Hematopoietic multipotent progenitor cell (in vitro differentiated cells): ENCODE measurements at places on chromosomes 16 and 17. TPM values are rescaled to one million over a fixed set of nuclear protein-coding genes. Genes with fewer than 3 reads are reported as not detected.

SLC13A5 gene
- under 0.01 TPM for total RNA-seq

GRCh38 chr17:65041518-65041917 is 15.0 kb downstream of the GNA13 start:
- DNase-seq = no peak

GALR2 gene
- 0.27 TPM for total RNA-seq

- no peak for DNase-seq
These were observed 13.1 kb downstream of the CYB5D2 start for GRCh38 chr17:4155980-4156620.

DNA sequence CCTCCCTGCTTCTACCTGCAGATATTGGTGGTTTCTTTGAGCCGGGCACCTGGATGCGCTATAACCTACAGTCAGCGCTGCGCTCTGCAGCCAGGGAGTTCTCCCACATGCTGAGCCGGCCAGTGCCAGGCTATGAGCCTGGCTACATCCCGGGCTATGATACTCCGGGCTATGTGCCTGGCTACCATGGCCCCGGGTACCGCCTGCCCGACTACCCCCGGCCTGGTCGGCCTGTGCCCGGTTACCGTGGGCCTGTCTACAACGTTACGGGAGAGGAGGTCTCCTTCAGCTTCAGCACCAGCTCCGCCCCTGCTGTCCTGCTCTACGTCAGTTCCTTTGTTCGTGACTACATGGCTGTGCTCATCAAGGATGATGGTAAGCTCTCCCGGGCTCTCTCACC is 13.2 kb downstream of the CNTNAP1 start:
- DNase-seq = no peak

DNA sequence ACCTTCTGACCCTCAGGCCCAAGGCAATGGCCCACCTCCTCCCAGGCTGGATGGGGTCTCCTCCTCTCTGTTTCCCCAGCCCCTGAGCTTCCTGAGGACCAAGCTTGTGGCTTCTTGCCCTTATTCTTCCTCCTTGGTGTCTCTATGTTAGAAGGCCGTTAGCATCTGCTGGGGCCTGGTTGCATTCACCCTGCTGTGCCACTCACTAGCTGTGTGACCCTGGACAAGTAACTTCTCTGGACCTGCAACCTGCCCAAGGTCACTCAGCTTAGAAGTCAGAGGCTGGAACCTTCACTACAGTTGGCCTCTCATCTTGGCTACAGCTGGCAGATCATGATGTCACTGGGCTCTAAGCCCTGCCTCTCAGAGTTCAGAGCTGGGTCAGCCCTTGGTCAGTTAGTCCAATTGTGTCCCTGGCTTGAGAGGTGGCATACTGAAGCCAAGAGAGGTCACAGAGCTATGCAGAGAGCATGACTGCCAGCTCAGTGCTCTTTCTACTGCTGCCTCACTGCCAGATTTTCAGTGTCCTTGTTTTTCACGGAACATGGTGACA is 3.0 kb downstream of the MT2A start:
- no peak for DNase-seq

PRSS22 gene
- not detected for total RNA-seq

DNA sequence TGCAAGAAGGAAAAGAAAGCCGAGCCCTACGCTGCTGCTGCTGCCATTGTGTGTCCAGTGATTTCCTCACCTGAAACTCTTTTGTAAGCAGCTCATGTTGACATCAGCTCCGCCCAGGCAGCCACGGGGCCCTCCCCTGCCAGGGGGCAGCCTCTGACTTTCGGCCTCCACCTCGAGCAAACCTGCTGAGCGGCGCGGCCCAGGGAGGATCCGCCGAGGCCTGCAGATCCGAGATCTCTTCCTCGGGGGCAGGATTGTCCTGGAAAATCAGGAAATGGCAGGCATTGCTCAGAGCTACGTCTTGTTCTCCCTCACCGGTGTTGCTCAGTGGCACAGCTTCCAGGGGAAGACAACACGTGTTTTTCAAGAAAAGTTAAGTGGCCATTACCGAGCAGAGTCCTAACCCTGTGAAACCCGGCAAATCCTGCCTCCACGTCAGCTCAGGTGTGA is 35.6 kb upstream of the ZNF750 start:
- no peak for DNase-seq

DNA sequence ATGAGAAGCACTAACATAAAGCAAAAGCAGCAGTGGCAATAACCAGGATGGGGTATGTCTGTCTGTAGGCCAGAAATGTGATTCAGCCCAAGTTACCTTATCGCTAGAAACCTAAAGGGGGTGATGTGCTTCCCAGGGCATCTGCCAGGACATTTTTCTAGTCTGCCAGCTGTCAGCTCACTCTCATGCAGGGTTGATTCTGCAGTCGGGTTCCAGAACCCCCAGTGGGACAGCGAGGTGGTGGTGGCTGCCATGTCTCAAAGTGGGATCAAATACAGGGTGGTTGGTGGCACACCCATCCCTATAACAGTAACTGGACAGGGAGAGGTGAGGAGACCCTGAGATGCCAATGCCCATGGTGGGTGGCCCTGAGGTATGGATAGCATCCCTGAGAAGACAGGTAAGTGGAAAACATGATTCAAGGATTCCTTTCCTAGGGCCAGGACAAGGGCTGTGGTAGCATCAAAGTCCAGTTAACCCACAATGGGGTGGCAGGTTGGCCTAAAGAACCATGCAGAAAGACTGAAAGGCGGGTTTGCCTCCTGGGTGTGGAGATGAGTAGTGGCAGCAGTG is 84.3 kb downstream of the TNFRSF13B start:
- DNase-seq = no peak

GRCh38 chr17:43434902-43435319 is 36.1 kb downstream of the ARL4D start:
- DNase-seq = no peak

DNA sequence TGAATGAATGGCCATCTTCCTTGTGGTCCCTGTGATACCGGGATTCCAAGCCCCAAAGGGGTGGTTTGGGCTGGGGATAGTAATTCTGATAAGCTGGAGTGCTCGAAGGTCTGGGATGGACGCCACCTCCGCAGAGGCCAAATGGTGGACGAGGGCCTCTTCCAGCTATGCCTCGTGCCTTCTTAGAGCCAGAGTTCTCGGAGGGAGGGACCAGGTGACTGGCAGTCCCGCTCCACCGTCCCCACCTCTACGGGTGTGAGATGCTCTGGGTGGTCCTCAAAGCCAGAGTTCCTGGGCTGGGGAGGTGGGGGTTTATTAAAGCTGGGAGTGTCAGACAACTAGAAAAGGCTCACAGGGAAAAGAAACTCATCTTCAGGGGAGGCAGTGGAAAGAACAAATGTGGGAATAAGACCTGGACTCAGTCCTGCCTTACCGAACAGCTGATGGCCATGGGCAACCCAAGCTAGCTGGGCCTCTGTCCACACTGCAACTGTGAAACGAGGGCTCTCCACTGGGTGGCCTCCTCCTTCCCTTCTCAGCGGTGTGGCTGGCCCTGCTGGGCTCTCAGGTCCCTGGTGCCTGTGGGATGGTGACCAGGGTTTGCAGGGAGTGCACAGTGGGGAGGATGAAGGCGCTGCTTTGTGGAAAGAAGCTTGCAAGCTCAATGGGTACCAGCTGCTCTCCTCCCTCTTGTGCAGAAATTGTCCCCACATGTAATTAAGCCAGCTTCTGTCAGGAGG is 75.2 kb downstream of the N4BP1 start:
- no peak for DNase-seq

DNA sequence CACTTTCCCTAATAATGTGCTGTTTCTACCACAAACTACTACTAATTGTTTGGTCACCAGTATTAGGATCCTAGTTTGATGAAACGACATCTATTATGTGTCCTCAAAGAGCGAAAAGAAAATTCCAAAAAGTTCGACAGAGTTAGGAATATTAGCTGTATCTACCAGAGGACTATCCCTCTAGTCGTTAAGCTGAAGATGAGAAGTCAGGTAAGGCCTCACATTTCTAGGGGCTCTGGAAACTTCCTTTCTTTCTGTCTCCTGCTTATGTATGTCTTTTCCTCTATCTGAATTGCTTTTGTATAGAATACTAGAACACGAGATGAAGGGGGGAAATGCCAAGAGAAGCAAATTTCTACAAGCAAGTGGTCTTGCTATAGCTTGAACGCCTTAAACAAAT is 1.6 kb downstream of the GLG1 start:
- DNase-seq = no peak

DNA sequence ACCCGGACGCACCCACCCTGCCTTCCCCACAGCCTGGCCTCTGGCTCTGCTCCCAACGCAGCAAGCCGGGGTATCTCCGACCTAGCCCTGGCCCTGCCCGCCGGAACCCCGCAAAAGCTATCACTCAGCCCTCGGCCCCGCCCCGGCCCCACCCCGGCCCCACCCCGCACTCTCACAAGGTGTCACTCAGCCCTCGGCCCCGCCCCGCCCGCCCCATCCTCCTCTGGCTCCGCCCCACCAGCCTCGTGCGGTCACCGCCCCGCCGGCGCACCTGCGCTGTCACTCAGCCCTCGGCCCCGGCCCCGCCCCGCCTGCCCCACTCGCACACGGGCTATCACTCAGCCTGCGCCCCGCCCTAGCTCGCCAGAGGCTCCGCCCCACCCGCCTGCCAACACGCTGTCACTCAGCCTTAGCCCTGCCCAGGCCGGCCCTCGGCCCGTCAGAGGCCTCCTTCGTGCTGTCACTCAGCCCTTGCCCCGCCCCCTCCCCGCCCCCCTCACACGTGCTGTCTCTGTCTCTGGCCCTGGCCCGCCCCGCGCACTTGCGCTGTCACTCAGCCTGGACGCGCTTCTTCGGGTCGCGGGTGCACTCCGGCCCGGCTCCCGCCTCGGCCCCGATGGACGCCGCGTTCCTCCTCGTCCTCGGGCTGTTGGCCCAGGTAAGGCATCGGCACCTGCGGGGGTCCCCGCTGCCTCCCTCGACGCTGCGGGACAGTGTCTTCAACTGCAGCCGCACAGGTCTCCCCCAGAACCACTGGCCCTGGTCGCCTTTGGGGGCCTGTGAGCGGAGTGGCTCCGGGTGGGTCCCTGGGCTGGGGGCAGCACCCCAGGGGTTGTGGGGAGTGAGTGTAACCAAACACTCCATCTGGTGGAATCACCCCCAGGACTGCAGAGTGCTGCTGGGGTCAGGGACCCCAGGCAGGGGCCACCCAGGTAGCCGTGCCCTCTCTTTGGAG is at the start of gene CDH15:
TSS of gene CDH15 (plus strand) at position 533 of the 955 bp plus-strand sequence. CDS start at position 617, 84 bp downstream.
- DNase-seq = peak; percentile 88

TTYH2 gene
- 13.5 TPM for total RNA-seq

DNA sequence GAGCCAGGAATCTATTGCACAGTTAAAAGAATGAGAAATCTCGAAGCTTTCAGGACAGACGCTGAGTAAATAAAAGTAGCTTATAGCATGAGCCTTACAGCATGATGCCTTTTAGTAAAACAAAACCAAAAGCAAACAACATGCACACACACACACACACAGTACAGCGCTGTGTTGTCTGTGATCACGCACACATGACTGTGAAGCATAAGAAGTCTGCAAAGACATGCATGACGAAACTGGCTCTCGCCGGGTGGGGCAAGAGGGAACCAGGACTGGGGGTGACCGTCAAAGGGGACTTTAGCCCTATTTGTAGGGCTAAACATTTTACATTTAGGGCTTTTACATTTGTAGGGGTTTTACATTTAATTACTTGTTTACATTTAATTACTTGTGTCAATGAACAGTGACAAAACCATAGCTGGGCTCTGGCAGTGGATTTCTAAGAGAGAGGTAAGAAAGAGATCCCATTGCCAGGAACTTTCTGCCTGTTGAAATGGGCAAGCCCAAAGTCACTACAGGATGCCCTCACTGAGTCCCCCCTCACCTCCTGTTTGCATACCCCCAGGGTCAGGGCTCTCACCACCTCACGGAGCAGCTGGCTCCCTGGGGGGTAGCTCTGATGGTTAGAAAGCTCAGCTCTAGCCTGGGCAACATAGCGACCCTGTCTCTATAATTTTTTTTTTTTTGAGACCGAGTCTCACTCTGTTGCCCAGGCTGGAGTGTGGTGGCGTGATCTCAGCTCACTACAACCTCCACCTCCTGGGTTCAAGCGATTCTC is 2.0 kb upstream of the TNFRSF13B start:
- DNase-seq = no peak

DNA sequence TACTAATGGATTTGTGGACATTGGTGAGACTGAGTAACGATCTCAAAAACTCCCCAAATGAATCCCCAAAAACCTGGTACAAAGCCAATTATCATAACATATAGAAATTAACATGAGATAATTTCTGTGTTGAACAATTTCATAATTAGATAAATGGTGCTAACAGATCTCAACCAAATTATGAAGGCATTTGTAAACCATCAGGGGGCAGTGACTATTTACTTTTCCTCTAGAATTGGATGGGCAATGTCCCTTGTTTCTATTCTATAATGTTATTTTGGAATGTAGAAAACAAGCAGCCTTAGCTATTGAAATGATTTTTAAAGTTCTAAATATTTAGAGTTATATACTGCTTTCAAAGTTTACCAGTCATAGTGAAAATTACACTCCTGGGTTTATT is 57.8 kb downstream of the MYH10 start:
- peak; percentile 62 for DNase-seq

HS3ST2 gene
- not detected for total RNA-seq

GRCh38 chr17:44167181-44167861 is 3.2 kb upstream of the ASB16 start:
- DNase-seq = no peak

- no peak for DNase-seq
These were observed 128.4 kb downstream of the ENGASE start for GRCh38 chr17:79203016-79203415.

DNA sequence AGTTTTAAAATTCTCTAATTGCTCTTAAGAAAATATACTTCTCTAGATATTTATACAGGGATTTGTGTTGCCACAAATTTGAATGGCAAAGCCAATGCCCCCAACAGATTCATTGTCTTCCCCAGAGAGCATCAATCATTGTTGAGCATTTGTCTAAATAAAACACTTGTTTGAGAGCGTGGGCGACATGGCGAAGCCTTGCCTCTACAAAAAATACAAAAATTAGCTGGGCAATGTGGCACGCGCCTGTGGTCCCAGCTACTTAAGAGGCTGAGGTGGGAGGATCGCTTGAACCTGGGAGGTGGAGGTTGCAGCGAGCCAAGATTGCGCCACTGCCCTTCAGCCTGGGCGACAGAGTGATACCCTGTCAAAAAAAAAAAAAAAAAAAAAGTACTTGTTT is 13.4 kb upstream of the SRSF1 start:
- DNase-seq = no peak

MAPT gene
- under 0.01 TPM for total RNA-seq

RABEP1 gene
- total RNA-seq = 11.0 TPM
